ENCODE measurements at places on chromosomes 11 and 22.
A peak's percentile ranks its signal among the peaks of the same experiment; 100 is the strongest.

DNA sequence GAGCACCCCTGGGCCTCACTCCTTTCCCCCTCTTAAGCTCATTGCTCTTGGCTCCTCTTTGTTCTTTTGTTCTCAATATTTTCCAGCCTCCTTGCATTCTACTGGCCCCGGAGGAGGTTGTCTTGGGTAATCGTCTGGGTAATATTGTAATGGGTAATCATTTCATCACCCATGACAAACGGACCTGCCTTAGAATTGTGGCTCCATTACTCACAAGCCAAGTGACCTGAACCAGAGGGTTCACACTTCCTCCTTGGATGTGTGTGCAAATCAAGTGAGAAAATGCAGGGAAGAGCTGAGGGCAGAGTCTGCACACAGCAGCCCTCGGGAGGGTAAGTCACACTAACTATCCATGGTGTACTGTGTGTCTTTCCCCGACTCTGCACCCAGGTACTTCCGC lies 305.0 kb downstream of the BUD13 start:
- no peak for DNase-seq

GRCh38 chr11:96161307-96162089 lies 181.5 kb downstream of the MAML2 start:
- no peak for DNase-seq

DNA sequence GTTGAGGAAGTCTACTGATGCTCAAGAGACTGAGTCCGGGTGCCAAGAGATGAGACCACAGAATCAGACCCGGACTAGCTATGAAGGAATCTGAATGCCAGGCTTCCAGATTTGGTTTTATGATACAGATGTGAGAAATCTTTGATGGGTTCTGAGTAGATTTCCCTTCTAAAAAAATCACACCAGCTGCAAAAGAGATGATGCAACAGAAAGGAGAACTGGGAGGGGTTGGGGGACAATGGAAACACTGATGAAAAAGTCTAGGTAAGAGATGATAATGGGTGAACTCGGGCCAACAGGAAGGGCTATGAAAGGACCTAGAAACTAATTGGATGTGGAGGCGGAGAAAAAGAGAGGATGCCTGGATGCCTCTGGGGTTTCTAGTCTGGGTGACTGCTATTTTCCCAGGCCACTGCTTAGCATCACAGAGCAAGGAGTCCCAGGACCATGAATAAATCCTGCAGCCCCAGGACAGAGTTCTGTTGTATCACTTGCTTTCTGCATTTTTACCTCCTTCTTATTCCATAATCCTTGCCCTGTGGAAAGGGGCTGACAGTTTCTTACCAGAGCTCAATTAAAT lies 115.4 kb upstream of the SEZ6L start:
- DNase-seq: no peak

DNA sequence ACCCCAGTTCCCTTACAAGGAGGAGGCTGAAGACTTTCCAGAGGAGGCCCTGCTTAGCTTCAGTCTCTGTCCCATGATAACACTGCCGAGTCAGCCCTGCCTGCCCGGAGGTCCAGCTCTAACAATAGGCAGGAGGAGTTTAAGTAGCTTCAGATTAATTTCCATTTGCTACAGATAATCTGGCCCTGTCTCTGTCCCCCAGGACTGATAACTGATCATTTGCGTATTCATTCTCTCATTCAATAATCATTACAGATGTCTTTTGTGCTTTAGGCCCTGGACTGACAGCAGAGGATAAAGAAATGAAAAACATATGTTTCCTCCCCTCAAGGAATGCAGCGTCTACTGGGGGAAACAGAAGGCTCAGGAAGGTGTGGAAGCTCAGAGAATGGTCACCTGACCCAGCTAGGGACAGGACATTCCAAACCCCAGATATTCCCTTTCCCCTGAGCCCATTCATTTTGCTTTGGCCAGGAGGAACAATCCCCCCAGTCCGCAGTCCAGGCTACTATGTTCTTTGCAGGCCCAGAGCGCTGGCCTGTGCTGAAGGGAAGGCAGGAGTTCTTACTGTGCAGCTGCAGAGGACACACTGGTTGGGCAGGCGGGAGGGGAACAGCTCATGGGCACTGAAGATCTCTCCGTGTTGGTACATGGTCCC lies 20.8 kb downstream of the CHRDL2 start:
- DNase-seq: no peak

- DNase-seq: no peak
Measured at GRCh38 chr22:50625568-50626313, 2.2 kb downstream of the ARSA start.

DNA sequence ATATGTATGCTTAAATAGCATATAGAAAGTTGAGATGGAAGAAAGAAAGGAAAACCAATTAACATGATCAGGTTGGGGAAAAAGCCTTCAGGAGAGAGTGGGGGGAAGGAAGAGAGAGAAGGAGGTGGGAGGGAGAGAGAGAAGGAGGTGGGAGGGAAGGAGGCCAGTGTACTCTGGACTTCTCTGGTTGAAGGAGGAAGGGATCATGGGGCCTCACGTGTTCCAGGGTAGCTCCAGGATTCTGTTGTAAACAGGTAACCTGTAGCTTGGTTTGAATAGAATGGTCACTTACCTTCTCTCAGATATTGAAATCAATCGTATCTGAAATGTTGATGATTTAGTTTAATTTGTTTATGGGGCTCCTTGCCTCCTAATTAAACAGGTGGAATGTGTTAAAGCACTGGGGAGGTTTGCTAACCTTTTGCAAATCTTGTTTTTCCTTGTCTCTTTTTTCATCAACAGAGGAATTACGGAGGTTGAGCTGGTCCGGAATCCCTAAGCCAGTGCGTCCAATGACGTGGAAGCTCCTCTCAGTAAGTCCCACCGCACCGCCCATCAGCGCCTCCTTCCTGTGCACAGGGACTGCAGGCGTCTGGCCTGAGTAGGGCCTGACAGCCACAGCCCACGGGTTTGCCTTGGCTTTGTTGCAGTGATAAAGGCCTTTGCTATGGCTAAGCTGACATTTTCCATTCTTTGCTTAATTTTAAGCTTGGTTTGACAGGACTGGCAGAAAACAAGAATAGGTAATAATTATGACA lies 115.9 kb downstream of the TBC1D22A start:
- DNase-seq: no peak

- DNase-seq: no peak
Measured at GRCh38 chr11:83403691-83404389, 117.7 kb upstream of the CCDC90B start.

- DNase-seq: no peak
Measured at GRCh38 chr22:29726106-29726505, 6.3 kb downstream of the CABP7 start.

- no peak for DNase-seq
Measured at GRCh38 chr22:45226503-45227186, 14.0 kb downstream of the KIAA0930 start.

GRCh38 chr11:97398246-97398645 lies 1008.4 kb downstream of the JRKL start:
- DNase-seq: no peak

- no peak for DNase-seq
Measured at GRCh38 chr11:122707111-122707510, 51.6 kb downstream of the UBASH3B start.

GRCh38 chr22:40635043-40635939 lies 1.2 kb downstream of the MRTFA start:
- DNase-seq: no peak

GRCh38 chr11:48270621-48271020 lies 7.0 kb downstream of the OR4X1 start:
- DNase-seq: no peak

- DNase-seq: no peak
Measured at GRCh38 chr11:58965246-58965985, 26.1 kb downstream of the GLYATL1 start.

- DNase-seq: no peak
Measured at GRCh38 chr11:95279921-95280868, 49.2 kb upstream of the SESN3 start.

DNA sequence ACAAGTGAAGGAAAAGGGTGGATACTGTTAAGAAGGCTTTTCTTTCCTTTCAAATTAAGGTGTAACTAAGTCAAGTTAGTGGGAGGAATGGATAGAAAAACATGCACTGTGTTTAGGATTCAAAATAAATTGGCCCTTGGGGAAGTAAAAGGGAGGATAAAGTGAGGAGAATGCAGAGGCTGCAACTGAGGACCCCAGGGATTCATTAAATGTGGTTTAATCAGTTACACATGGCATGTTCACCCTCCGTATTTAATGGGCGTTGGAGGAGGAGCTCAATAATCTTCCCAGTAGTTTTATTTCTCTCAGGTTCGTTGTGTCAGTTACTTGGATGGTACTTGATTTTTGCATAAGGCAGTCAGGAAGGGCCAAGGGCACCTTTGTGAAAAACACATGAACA lies 966.3 kb downstream of the JRKL start:
- DNase-seq: no peak

DNA sequence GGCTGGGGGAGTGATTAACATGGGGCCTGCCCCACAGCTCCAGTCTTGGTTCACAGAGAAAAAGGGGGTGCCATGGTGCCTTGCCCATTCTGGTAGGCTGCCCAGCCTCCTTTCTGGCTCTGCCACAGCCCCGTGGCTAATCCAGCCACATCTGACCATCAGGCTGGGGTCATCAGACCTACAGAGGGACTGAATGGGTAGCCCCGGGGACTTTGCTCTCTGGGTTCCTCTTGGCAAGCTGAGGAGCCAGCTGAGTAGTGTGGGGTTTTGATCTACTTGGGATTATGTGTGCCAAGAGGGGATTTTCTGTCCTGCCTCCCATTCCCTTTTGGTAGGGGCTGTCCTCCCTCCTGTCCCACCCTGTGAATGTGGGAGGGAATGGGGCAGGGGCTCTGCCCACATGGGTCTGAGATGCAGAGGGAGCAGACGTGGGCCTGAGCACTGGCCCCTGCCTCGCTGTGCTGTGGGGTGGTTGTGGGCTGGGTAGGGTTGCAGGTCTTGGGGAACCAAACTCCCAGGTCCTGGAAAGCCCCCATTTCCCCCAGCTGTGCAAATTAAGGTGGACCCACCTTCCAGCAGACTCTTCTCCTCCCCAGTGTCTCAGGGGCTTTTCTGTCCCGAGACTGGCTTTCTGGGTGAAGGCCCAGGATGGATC lies 32.0 kb downstream of the CD82 start:
- no peak for DNase-seq

GRCh38 chr22:39205344-39206021 lies 39.3 kb downstream of the PDGFB start:
- DNase-seq: no peak

- no peak for DNase-seq
Measured at GRCh38 chr11:28759311-28759710, 651.1 kb downstream of the METTL15 start.

DNA sequence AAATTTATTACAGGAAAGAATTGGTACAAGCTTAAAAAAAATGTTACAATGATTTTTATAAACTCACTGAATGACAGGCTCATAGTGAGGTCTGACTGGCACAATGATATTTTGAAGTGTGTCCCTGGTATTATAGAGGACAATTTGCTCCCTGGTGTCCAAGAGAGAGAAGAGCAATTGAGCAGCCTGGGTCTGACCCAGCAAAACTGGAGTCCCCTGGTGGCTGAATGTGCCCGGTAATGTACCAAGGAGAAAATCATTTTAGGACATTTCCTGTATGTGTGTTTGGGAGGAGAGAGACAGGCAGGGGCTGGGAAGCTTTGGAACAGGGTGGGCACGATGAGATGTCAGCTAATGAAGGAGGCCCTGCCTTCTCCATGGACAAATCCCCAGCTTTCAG lies 125.3 kb downstream of the APOL5 start:
- DNase-seq: no peak

DNA sequence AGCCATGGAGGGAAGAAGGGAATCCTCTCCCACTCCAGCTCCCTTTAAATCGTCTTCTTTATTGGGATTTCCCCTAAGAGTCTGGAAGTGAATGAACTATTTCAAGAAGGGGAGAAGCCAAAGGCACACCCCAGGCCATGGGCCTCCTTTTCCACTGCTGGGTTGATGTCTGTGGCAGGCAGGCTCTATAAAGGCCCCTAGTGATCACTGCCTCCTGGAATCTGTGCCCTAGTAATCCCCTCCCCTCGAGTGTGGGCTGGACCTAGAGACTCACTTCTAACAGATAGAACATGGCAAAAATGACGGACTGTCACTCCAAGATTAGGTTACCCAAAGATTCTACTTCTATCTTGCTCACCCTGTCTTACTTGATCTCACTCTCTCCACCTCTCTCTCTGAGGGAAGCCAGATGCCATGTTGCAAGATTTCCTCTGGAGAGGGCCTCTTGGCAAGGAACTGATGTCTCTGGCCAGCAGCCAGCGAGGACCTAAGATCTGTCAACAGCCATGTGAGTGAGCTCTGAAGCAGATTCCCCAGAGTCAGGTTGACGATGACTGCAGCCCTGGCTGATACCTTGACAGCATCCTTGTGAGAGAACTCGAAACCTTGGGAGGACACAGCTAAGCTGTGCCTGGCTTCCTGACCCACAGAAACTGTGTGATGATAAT lies 444.8 kb downstream of the SOX6 start:
- DNase-seq: no peak

- DNase-seq: no peak
Measured at GRCh38 chr11:83601201-83601913, 315.2 kb upstream of the CCDC90B start.

DNA sequence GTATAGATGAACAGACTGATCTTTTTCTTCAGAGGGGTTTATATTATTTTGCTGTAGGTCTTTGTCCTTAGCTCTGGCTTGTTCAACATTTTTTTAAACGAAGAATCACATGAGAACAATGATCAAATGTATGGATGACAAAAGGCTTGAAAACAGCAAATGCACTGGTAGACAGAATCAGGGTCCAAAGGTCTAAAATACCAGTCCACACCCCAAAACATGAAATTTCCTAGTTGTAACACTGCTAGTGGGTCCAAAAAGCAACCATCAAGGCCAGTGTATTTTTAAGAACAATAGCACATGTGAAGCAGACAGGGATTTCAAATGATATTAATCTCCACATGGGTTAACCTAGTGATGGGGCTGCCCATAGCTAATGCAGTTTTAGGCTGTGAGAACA lies 162.0 kb downstream of the SWAP70 start:
- no peak for DNase-seq

- DNase-seq: peak; percentile 31
Measured at GRCh38 chr11:73184953-73185671, 33.0 kb upstream of the P2RY2 start.

DNA sequence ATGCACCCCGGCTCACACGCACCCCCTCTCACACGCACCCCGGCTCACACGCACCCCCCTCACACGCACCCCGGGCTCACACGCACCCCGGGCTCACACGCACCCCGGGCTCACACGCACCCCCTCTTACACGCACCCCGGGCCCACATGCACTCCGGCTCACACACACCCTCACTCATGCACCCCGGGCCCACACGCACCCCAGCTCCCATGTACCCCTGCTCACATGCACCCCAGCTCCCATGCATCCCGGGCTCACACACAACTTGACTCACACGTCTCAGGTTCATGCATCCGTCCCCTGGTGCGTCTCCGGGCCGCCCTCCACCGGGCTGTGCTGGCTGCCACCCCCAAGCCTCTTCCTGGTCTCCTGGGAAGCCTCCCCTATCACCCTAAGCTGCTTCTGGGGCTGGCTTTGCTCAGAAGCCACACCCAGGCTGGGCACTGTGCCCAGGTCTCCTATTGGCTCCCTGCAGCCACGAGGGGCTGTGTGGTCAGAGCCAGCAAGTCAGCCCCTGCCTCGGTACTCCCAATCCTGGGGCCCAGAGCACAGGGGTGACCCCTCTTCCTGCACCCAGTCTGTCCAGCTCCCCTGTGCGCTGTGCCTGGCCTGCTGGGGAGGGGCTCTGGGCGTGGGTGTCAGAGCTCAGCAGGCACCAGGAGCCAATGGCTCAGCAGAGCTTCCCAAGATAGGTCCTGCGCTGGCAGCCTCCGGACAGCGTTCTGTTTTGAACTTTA lies 16.9 kb downstream of the TSPAN4 start:
- no peak for DNase-seq

- no peak for DNase-seq
Measured at GRCh38 chr11:122598971-122599370, 56.6 kb upstream of the UBASH3B start.

GRCh38 chr11:91081440-91082043 lies 858.7 kb upstream of the CHORDC1 start:
- DNase-seq: no peak

All from activated CD4-positive, alpha-beta T cell treated with anti-CD3 and anti-CD28 coated beads for 4 hours (primary cell).